ENCODE measurements at places on chromosomes 12 and 14.

DNA sequence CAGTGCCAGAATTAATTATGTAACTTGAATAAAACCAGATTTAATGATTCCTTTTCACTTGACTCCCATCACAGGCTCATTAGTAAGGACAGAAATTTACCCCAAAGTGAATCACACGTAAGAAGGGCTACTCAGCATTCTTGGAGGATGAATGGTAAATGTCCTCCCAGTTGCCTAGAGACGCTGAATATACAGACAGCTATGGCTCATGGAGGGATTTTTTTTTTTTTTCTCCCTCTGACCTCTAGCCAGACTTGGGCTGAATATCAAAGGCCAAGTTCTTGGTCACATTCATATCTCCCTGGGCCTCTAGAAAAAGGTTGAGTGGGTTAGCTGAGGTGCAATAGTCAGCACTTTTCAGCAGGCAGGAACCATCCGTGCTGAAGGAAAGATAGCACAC is 77.5 kb downstream of the PHLDA1 start:
- DNase-seq, result no peak

DNA sequence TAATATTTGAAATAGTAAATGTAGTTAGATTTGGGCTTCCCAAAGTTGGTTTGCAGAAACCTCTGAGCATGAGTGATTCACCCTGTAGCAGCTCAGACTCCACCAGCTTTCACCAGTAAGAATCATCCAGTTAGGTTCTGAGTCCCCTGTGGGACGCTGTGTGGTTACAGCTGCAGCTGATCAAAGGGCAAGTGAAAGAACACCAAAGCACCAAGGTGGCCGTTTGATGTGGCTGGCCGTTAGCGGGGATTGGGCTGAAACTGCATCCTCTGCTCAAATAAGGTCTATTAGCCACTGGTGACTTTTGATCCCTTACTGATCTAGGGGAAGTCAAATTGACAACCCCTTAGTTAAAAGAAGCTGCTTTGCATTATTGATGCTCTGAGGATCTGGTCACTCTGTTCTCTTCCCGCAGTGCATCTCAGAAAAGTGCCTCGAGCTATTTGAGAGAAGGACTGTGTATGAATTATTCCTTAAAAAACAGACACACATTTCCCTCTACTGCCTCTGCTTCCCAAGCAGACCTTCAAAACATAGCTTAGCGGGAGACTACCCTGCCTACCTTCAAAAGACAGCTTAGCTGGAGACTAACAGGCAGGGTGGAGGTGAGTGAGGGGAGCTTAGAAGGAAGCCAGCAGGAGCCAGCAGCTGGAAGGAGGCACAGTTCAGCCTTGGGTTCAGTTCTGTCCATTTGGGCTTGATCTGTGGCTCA is 3.7 kb downstream of the ABHD12B start:
- DNase-seq, result no peak

DNA sequence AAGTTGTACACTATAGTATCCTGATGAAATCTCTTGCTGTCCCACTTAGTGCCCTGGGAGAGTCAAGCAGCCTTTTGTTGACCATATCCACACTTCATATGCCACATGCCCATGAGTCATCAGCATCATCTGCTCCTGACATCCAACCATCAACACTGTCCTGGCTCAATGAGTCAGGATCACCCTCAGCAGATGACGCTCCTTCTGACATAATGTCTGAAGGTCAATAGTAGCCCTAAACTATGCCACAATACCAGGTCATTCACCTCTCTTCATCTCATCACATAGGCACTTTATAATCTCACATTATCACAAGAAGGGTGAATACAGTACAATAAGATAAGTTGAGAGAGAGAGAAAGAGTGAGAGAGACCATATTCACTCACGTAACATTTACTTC is 369.0 kb upstream of the FAR2 start:
- no peak for DNase-seq

GRCh38 chr12:56808954-56809353 is 45.8 kb downstream of the HSD17B6 start:
- no peak for DNase-seq

DNA sequence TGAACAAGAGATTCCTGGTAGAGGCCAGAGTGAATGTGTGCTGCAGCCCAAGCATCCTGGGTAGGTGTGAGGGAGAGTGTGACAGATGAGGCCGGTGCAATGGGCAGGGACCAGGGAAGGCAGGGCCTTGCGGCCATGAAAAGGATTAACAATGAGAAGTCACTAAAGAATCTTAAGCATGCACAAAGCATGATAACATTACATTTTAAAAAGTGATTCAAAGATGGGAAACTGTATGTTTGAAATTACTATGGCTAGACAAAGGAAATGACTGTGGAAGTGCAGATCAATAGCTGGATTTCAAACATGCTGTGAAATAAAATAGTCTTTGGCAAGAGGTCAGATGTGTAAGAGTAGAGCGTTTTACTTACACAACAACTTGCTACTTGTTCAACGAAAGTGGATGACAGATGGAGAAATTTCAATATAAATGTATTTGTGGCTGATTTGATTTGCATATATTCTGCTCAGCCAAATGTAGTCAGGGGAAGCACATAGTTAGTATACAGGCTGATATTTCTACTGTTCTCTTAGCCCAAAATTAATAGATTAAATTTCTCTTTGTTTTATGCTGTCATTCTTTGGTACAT is 175.5 kb downstream of the CCDC59 start:
- DNase-seq, result no peak
